ENCODE measurements at places on chromosomes 5 and 9.

GRCh38 chr5:170619869-170620268 lies 116.0 kb downstream of the KCNIP1 start:
- DNase-seq: no peak

- DNase-seq: no peak
Measured at GRCh38 chr9:127841087-127841835, 13.2 kb downstream of the ENG start.

DNA sequence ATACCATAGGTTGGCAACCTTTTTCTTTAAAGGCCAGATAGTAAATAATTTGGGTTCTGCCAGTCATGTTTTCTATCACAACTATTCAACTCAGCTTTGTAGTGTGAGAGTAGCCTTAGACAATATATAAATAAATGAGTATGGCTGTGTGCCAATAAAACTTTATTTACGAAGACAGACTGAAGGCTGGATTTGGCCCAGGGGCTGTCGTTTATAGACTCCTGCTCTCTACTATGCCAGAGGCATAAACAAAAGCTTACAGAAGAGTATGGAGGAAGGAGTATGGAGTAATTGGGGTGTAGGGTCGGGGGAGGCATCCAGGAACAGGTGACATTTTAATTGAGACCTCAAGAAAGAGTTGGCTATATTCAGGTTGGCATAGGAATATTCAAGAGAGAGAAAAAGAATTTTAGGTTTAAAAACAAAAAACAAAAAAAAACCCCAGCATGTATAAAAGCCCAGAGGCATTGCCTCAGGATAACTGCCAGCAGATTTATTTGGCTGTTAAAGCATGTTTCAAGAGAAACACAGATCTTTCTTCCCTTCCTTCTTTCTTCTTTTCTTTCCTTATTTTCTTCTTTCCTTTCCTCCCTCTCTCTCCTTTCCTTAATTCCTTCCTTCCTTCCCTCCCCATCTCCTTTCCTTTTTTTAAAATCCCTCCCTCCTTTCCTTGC lies 39.9 kb downstream of the SLIT3 start:
- DNase-seq: no peak

GRCh38 chr9:132163876-132164603 lies 2.2 kb downstream of the NTNG2 start:
- DNase-seq: no peak

DNA sequence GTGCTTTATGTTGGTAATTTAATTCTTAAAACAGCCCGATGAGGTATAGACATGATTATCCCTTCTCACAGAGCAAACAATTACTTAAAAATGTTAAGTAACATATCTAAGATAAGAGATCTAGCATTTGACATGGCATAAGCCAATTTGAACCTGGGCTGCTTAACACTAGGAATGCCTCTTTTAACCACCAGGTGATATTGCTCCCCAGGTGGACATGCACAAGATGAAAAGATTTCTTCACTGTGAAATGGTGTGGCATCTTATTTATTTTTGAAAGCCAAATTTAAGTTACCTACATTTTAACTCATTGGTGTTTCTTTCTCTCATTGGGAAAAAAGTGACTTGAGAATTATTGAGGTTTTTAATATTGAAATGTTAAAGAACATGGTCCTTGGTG lies 15.8 kb upstream of the LRRC70 start:
- no peak for DNase-seq

- no peak for DNase-seq
Measured at GRCh38 chr9:35579130-35579529, 25.9 kb upstream of the TESK1 start.

GRCh38 chr9:98328770-98329169 lies 73.3 kb upstream of the TBC1D2 start:
- no peak for DNase-seq

DNA sequence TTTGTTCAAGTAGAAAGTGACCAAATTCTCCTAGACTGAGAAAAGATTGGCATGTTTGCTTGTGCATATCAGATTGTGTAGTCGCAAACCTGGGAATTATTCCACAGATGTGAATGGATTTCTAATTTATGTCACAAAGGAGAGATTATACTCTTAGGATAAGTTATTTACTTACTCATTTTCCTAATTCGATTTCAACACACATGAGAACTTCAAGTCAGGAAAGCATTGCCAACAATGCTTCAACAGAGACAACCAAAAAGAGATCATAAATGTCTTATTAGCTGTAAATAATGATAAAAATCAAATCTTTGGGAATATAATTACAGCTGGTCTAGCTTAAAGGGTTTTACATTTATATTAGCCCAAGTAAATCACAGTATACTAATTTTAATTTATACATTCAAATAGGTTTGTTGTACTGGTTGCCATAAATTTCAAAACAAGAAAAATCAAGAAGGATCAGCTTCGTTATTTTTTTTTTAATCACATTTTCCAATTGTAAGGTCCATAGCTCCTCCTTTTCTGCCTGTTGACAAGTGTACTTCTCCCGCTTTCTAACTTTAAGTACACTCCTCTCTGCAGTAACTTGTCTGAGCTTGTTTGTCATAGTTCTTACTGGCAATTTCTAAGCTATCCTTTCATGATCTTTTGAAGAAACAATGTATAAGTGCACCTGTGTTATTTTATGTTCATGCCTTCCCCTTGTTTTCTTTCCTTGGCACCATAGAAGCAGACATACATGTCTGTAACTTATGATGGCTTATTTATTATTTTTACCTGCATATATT lies 246.6 kb downstream of the DEPDC1B start:
- DNase-seq: no peak

Data from H4 (cell line).